ENCODE measurements at places on chromosomes 12 and 14.

- no peak for DNase-seq
Measured at GRCh38 chr12:130461447-130461815, 123.7 kb downstream of the PIWIL1 start.

GRCh38 chr12:127494961-127495915 lies 771.7 kb upstream of the TMEM132C start:
- no peak for DNase-seq

DNA sequence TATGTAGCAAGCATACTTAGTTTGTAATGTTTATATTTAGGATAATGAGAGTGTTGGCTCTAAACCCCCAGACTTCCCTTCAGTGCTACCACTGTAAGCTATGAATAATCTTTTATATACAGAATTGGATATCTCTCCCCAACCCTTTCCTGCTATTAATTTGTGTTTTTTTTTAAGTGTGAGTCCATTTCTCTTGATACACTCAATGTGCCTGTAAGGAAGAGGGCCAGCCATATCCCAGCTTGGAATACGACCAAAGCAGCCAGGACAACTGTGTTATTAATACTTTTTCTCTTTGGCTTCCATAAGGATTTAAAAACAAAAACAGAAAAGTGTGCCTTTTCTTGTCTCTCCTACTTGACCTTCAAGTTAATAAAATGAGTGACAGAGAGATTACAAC lies 116.7 kb downstream of the SNAPC1 start:
- no peak for DNase-seq

DNA sequence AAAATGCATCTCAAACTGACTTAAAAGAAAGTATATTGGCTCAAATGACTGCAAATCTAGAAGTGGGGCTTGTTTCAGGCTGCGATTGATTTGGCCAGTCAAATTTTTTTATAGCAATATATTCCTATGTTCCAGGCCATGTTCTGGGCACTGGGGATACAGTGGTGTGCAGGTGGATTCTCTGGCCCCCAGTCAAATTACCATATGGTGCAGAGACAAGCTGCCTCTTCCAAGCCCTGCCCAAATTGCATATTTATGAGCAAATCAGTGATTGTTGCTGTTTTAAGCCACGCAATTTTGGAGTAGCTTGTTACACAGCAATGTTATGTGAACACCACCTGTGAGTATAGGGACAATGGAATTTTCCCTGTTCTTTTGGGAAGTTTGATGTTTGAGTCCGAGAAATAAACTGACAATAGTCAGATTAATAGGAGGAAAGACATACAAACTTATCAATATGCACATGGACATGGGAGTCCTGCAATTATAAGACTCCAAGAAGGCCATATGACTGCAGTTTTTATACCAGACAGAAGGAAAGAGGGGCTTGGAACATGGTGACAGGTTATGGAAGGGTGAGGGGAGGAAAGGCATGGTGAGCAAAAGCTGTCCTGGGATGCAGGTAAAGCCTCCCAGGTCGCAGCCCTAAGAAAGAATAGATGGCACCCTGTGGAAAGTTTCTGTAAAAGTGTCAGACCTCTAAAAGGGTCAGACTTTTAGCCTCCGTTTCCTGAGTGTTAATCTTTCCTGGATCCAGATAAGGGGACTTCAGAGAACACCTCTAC lies 13.1 kb upstream of the CRY1 start:
- no peak for DNase-seq
